ENCODE measurements at places on chromosomes 2 and 18. TPM values are rescaled to one million over a fixed set of nuclear protein-coding genes. Genes with fewer than 3 reads are reported as not detected.
A peak's percentile ranks its signal among the peaks of the same experiment; 100 is the strongest.

GRCh38 chr2:211503856-211504255 is 947.5 kb downstream of the CPS1 start:
- no peak overlapping the region for H3K4me3 ChIP-seq
- H3K4me1 ChIP-seq, result no peaks in the 10 kb centered on the region
- no peaks in the 10 kb centered on the region for H3K36me3 ChIP-seq

DNA sequence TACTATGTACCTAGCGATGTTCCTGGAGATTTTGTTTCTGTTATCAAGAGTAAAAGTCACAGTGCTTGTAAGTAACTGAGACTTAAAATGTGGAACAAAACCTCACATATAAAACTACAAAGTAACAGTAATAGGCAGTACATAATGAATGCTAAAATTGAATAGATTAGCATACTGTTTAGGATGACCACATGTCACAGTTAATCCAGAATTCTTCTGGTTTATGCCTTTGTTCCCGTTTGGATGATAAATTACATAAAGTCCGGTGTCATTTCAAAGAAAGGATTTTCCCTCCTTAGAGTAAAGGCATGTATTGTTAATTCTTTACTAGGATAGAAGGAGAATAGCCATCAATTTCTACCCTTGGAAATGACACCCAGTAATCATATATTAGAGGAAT is 56.1 kb downstream of the RBM43 start:
- H3K27me3 ChIP-seq, result no peaks in the 10 kb centered on the region
- H3K4me3 ChIP-seq, result no peak overlapping the region
- no peak for DNase-seq
- H3K36me3 ChIP-seq, result no peaks in the 10 kb centered on the region
- H3K4me1 ChIP-seq, result no peaks in the 10 kb centered on the region
- H3K27ac ChIP-seq, result no peak overlapping the region

DNA sequence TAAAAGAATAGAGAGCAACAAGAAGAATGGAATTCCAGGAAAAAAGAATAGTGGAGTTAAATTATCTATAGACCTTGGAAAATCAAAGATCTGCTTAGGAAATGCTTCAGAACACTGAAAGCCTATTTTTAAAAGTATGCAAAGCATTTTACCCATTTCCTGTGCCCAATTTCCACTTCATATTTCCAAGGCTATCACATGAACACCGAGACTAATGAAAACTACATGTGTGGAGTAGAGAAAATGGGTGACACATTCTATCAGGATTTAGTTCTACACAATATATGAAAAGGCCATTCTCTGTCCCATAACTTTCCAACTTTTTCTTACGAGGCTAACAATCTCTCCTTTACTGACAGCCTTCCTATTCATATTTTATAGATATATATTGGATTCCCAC is 279.4 kb downstream of the CCDC178 start:
- no peak overlapping the region for H3K27ac ChIP-seq
- H3K27me3 ChIP-seq, result no peaks in the 10 kb centered on the region
- H3K4me1 ChIP-seq, result no peaks in the 10 kb centered on the region
- no peak for DNase-seq
- H3K4me3 ChIP-seq, result no peak overlapping the region

GRCh38 chr18:54191352-54191751 is 33.1 kb downstream of the MBD2 start:
- no peak overlapping the region for H3K27ac ChIP-seq
- no peaks in the 10 kb centered on the region for H3K4me1 ChIP-seq
- H3K4me3 ChIP-seq, result no peak overlapping the region
- no peak for DNase-seq
- H3K36me3 ChIP-seq, result peaks cover 38% of the 10 kb centered on the region

DNA sequence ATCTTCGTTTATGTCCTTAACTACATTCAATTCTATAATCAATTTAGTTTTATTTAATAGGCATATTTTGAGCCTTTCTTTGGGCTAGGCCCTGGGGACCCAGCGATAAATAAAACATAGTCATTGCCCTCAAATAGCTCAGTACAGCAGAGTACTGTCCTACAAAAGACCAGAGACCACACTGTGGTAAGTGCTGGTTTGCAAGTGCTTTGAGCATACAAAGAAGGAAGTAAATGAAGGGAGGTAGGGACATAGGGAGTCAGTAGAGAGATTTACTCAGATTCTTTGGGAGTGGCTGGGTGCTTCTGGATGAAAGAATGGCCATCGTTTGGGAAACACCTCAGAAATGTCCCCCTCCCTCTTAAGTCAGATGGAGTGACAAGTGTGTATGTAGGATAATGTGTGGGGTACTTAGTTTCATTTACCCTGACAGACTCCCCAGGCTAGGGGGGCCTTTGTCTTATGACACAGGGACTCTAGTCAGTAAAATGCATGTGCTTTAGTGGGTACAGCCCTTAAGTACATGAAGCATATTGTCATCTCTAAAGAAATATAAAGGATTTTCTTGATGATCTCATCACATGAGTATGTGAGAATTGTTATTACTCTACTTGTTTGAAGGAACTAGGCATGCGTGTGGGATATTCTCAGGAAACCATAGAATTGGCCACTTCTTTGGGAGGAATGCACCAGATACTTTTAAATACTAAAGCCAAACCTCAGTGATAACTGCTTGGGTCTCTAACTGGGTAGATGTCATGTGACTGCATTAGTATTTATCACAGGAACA is 35.1 kb downstream of the MAPRE2 start:
- no peak overlapping the region for H3K27ac ChIP-seq
- no peaks in the 10 kb centered on the region for H3K36me3 ChIP-seq
- no peaks in the 10 kb centered on the region for H3K27me3 ChIP-seq
- no peak for DNase-seq

DNA sequence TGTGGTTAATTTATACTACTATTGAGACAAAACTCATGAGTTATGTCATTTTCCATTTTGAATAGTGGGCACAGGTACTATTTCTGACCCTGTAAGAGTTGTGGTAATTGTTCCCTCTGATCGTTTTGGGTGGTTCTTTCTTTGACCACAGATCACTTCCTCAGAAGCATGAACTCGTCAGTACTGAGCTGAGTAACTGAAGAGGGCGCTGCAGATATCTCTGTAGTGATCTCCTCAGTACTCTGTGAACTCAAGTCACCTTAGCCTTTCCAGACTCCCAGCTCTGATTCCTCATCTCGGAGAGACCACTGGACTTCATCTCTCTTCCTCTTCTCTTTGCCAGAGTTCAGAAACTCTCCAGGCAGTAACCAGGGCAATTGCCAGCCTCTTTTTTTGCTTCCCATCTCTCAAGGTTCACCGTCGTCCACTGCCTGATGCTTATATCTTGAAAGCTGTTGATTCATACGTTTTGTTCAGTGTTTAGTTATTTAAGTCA is 9.4 kb upstream of the IL1RL1 start:
- H3K27me3 ChIP-seq, result peaks cover 28% of the 10 kb centered on the region
- no peak overlapping the region for H3K27ac ChIP-seq
- H3K36me3 ChIP-seq, result no peaks in the 10 kb centered on the region
- DNase-seq, result no peak
- H3K4me3 ChIP-seq, result no peak overlapping the region
- H3K4me1 ChIP-seq, result no peaks in the 10 kb centered on the region

- no peak overlapping the region for H3K27ac ChIP-seq
- no peaks in the 10 kb centered on the region for H3K36me3 ChIP-seq
- H3K27me3 ChIP-seq, result no peaks in the 10 kb centered on the region
- H3K4me1 ChIP-seq, result no peaks in the 10 kb centered on the region
- no peak overlapping the region for H3K4me3 ChIP-seq
- peak; percentile 19 for DNase-seq
Measured at GRCh38 chr2:174697255-174697654, 67.0 kb downstream of the CHRNA1 start.

DNA sequence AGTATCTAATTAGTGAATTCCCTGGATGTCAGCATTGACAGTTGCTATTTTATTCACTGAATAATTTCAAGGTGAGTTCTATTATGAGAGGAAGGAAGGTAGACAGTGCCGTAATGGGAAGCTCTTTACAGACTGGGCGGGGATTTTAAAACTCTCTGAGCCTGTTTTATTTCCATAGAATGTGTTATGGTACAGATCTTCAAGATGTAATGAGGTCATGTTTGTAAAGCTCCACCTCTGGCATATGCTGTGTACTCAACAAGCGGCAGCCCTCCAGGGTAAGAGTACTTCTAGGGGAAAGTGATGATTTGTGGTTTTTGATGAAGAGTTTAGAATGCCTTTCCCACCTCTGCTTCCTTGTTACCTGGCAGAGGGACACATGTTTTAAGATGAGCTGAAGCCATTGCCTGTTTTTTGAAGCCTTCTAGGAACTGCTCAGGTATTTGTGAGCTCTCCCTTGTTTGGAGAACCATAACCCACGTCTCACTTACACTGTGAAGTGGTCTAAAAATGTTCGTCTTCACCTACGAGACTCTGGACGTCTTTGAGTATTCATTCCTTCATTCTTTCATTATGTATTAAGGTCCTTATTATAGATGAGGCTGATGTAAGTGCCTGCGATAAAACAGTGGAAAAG is 251.2 kb downstream of the PTGR3 start:
- H3K36me3 ChIP-seq, result no peaks in the 10 kb centered on the region
- H3K27ac ChIP-seq, result no peak overlapping the region
- no peak for DNase-seq
- no peaks in the 10 kb centered on the region for H3K27me3 ChIP-seq
- no peaks in the 10 kb centered on the region for H3K4me1 ChIP-seq

GRCh38 chr2:66790651-66791181 is 355.8 kb downstream of the MEIS1 start:
- no peak overlapping the region for H3K27ac ChIP-seq
- peak; percentile 70 for DNase-seq
- H3K4me3 ChIP-seq, result no peak overlapping the region
- H3K27me3 ChIP-seq, result no peaks in the 10 kb centered on the region
- no peaks in the 10 kb centered on the region for H3K36me3 ChIP-seq
- H3K4me1 ChIP-seq, result no peaks in the 10 kb centered on the region

DNA sequence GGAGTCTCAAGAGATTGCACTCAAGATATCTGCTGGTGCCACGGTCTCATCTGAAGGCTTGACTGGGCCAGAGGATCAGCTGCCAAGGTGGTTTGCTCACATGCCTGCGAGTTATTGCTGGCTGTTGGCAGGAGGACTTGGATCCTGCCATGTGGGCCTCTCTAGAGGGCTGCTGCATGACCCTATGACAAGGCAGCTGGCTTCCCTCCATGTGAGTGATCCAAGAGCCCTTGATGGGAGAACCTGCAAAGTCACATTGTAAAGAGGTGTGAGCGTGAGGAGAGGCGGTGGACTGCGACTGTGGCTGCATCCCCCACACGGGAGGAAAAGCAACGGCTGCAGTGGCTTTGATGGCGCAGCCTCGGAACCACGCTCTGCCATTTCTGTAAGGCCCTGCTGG is 4.0 kb upstream of the ALLC start:
- no peak overlapping the region for H3K27ac ChIP-seq
- H3K27me3 ChIP-seq, result peaks cover 29% of the 10 kb centered on the region
- no peak overlapping the region for H3K4me3 ChIP-seq

DNA sequence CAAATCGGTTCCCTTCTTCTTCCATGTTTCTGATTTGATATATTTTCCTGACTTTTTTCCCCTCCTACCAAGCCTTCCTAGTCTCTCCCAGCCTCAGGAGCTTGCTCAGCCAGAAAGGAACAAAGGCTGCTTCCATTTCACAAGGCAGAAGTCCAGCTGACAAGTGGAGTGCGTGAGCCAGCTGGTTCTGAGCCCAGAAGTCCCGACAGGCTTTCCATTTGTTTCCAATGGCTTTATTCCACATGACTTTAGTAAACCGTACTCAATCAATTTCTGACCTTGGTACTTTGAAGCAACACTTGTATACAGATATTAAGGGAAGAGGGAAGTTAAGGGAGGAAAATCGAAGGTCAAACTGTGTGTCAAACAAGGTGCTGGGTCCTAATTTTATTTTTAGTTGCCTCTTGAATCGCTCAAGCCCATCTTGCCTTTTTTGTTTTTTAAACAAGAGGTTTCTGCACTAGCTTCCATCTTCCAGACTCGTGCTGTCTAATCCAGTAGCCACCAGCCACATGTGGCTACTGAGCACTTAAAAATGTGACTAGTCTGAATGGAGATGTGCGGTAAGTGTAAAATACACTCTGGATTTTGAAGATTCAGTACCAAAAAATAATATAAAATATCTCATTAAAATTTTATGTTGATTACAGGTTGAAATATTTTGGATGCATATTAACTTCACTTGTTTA is 36.2 kb downstream of the WIPF1 start:
- H3K4me3 ChIP-seq, result no peak overlapping the region
- H3K4me1 ChIP-seq, result no peaks in the 10 kb centered on the region
- no peaks in the 10 kb centered on the region for H3K27me3 ChIP-seq
- H3K27ac ChIP-seq, result no peak overlapping the region
- DNase-seq, result peak; percentile 85

DNA sequence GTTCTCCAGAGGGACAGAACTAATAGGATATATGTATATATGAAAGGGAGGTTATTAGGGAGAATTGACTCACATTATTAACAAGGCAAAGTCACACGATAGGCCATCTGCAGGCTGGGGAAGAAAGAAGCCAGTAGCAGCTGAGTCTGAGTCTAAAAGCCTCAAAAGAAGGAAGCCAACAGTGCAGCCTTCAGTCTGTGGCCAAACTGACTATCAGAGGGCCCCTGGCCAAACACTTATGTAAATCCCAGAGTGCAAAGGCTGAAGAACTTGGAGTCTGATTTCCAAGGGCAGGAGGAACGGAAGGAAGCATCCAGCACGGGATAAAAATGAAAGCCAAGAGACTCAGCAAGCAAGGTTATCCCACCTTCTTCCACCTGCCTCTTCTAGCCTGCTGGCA is 108.0 kb upstream of the LDLRAD4 start:
- H3K27me3 ChIP-seq, result no peaks in the 10 kb centered on the region
- H3K27ac ChIP-seq, result no peak overlapping the region
- no peak overlapping the region for H3K4me3 ChIP-seq
- H3K36me3 ChIP-seq, result peaks cover 68% of the 10 kb centered on the region
- no peak for DNase-seq

GRCh38 chr2:239315308-239315707 is 85.5 kb downstream of the HDAC4 start:
- H3K27ac ChIP-seq, result no peak overlapping the region
- no peaks in the 10 kb centered on the region for H3K27me3 ChIP-seq
- DNase-seq, result no peak
- no peaks in the 10 kb centered on the region for H3K36me3 ChIP-seq

- peak overlapping the region; percentile 99 for H3K4me3 ChIP-seq
- no peaks in the 10 kb centered on the region for H3K36me3 ChIP-seq
- DNase-seq, result no peak
- H3K27me3 ChIP-seq, result no peaks in the 10 kb centered on the region
Measured at GRCh38 chr2:69828938-69829255, 563 bp upstream of the GMCL1 start.

DNA sequence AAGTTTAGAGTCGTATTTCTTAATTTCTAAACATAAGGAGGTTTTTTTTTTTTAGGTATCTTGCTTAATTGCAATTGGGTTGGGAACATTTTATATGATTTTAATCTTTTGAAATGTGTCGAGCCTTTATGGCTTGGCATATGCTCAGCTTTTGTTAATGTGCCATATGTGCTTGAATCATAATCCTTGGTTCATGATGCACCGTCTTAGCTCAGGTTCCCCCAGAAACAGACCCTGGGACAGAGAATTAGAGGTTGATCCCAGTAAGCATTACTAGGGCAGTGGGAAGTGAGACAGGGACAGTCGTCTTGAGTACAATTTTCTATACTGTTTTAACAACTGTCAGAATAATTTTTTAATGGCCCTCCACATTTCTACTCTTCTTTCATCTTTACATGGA is 9.3 kb downstream of the CHCHD5 start:
- H3K27ac ChIP-seq, result no peak overlapping the region
- H3K4me1 ChIP-seq, result peaks cover under 1% of the 10 kb centered on the region
- H3K36me3 ChIP-seq, result no peaks in the 10 kb centered on the region
- DNase-seq, result no peak

- H3K36me3 ChIP-seq, result peaks cover 20% of the 10 kb centered on the region
- H3K4me1 ChIP-seq, result no peaks in the 10 kb centered on the region
- H3K27me3 ChIP-seq, result no peaks in the 10 kb centered on the region
- no peak for DNase-seq
Measured at GRCh38 chr2:84963692-84964405, 7.1 kb upstream of the KCMF1 start.

KIF5C gene
- 0.96 TPM for total RNA-seq
